ENCODE measurements at places on chromosomes 5 and 9. TPM values are rescaled to one million over a fixed set of nuclear protein-coding genes. Genes with fewer than 3 reads are reported as not detected.

The DNM1 gene
- 2.4 TPM for total RNA-seq

The IL4 gene
- 21.6 TPM for total RNA-seq

The IFNB1 gene
- total RNA-seq, result not detected

The RNF183 gene
- total RNA-seq, result not detected

The DBH gene
- not detected for total RNA-seq

The FBP2 gene
- not detected for total RNA-seq

The KIF4B gene
- 0.07 TPM for total RNA-seq

The IL9 gene
- total RNA-seq, result 104 TPM

The INPP5E gene
- total RNA-seq, result 21.8 TPM

The SLC27A4 gene
- 30.5 TPM for total RNA-seq

The PCDHGA10 gene
- 0.34 TPM for total RNA-seq

The PPIC gene
- total RNA-seq, result not detected

The SHC3 gene
- total RNA-seq, result not detected

The BHMT2 gene
- total RNA-seq, result not detected

The PRDM9 gene
- total RNA-seq, result not detected

The TRAF2 gene
- total RNA-seq, result 59.5 TPM

The MTX3 gene
- 18.0 TPM for total RNA-seq

The INSL4 gene
- total RNA-seq, result not detected

The CCDC171 gene
- 1.8 TPM for total RNA-seq

The FAM53C gene
- 26.1 TPM for total RNA-seq

The NREP gene
- total RNA-seq, result 34.9 TPM

The TXNDC8 gene
- not detected for total RNA-seq

The ITK gene
- total RNA-seq, result 319 TPM

The OMD gene
- not detected for total RNA-seq

The OR13D1 gene
- total RNA-seq, result not detected

The GRM6 gene
- not detected for total RNA-seq

The FAM169A gene
- 2.1 TPM for total RNA-seq

The CSNK1A1 gene
- total RNA-seq, result 176 TPM

The IRX4 gene
- total RNA-seq, result not detected

The RNF180 gene
- total RNA-seq, result 0.53 TPM

The SLC22A4 gene
- total RNA-seq, result 1.7 TPM

The RPS23 gene
- 2,718 TPM for total RNA-seq

The SHISAL2B gene
- total RNA-seq, result not detected

The SHOC1 gene
- not detected for total RNA-seq

The CD274 gene
- 36.7 TPM for total RNA-seq

The THBS4 gene
- 0.92 TPM for total RNA-seq

The PRUNE2 gene
- total RNA-seq, result 0.27 TPM

The EGFL7 gene
- total RNA-seq, result 2.6 TPM

The ZSWIM6 gene
- 8.9 TPM for total RNA-seq

The C5orf52 gene
- total RNA-seq, result not detected

The SAXO1 gene
- not detected for total RNA-seq

The GNG10 gene
- 30.9 TPM for total RNA-seq

The GKAP1 gene
- total RNA-seq, result 2.8 TPM

The RNF44 gene
- 64.7 TPM for total RNA-seq

The SPZ1 gene
- not detected for total RNA-seq

The C9orf50 gene
- not detected for total RNA-seq

The HRH2 gene
- total RNA-seq, result 34.3 TPM

The GPR21 gene
- total RNA-seq, result 1.0 TPM

All from activated T-helper 2 cell treated with anti-CD3 and anti-CD28 coated beads, Interferon-gamma antibody, Interleukin-2, Interleukin-4, amounts not matched to agents 10 μg/mL and 5 μg/mL and 100 μg/mL, durations not matched to agents 14 hours and 24 hours and 36 hours (primary cell).